ENCODE measurements at places on chromosomes 1 and 21. TPM values are rescaled to one million over a fixed set of nuclear protein-coding genes. Genes with fewer than 3 reads are reported as not detected.

- H3K4me3 ChIP-seq = no peak overlapping the region
- H3K27ac ChIP-seq = no peak overlapping the region
- no peak for DNase-seq
- 0 out of 2 replicates have a peak, but pooled peaks cover 3% of the 10 kb centered on the region for H3K27me3 ChIP-seq
- H3K4me1 ChIP-seq = no peaks in the 10 kb centered on the region
Observed at GRCh38 chr1:66731170-66731865, 20.9 kb upstream of the DYNLT5 start.

DNA sequence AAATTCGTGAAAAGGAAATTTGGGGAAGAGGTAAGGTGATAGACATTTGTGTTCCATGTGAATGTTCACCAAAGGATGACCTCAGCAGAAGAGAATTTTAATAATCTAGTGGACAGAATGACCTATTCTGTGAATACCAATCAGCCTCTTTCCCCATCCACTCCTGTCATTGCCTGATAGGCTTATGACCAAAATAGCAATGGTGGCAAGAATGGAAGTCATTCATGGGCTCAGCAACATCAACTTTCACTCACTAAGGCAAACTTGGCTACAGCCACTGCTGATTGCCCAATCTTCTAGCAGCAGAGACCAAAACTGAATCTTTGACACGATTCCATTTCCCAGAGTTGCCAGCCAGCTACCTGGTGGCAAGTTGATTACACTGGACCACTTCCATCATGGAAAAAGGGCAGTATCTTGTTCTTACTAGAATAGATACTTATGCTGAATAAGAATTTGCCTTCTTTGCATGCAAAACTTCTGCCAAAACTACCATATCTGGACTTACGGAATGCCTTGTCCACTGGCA lies 348.7 kb upstream of the PBX1 start:
- no peaks in the 10 kb centered on the region for H3K27me3 ChIP-seq
- H3K4me3 ChIP-seq = no peak overlapping the region
- no peak overlapping the region for H3K27ac ChIP-seq
- H3K4me1 ChIP-seq = no peaks in the 10 kb centered on the region
- H3K36me3 ChIP-seq = no peaks in the 10 kb centered on the region
- DNase-seq = no peak

Gene RPE65
- polyA plus RNA-seq = not detected

DNA sequence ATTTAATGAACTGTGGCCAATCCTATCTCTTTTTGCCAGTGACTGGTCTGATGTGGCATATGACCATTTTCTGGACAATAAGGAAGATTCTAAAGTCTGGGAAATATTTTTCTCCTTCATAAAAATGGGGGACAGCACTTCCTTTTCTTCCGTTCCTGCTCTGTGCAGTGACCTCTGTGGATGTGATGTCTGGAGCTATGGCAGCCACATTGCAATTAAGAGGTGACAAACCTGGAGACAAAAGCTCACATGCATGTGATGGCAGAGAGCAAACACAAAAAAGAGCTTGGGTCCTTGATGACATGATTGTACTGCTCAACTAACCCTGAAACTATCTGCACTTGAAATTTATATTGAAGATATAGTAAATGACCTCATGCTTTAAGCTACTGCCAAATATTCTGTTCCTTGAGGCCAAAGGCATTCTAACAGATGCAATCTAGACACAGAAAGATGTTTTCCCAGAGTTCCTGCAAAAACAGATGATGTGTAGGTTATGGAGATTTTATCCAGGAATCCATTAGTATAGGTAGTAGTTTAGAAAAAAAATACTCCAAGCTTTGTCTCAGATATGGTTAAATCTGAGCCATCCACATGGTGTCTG lies 2.2 kb upstream of the MAGI3 start:
- H3K27ac ChIP-seq = no peak overlapping the region
- peaks cover 2% of the 10 kb centered on the region for H3K4me1 ChIP-seq
- no peaks in the 10 kb centered on the region for H3K36me3 ChIP-seq
- no peak overlapping the region for H3K4me3 ChIP-seq
- H3K27me3 ChIP-seq = peaks cover 10% of the 10 kb centered on the region
- DNase-seq = no peak

Gene KCNN3
- 26.4 TPM for polyA plus RNA-seq

DNA sequence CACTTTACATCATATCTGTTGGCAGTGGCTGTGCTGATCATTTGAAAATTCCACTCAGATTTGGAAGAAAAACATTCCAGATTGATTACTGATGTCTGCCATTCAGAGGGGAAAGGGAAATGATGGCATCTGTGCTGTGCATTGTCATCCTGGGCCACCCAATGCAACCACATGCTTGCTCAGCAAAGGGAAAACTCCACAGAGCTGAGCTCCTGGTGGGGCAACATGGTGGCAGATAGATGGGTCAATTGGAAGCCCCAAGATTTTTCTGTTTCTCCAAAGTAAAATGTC lies 11.8 kb downstream of the OXCT2 start:
- no peak overlapping the region for H3K4me3 ChIP-seq
- peaks cover 13% of the 10 kb centered on the region for H3K36me3 ChIP-seq
- H3K27ac ChIP-seq = no peak overlapping the region
- no peaks in the 10 kb centered on the region for H3K27me3 ChIP-seq
- no peak for DNase-seq

- no peaks in the 10 kb centered on the region for H3K36me3 ChIP-seq
- no peak overlapping the region for H3K4me3 ChIP-seq
- peaks cover 5% of the 10 kb centered on the region for H3K4me1 ChIP-seq
- no peaks in the 10 kb centered on the region for H3K27me3 ChIP-seq
- no peak overlapping the region for H3K27ac ChIP-seq
Observed at GRCh38 chr1:165424454-165425216, 20.3 kb downstream of the RXRG start.

DNA sequence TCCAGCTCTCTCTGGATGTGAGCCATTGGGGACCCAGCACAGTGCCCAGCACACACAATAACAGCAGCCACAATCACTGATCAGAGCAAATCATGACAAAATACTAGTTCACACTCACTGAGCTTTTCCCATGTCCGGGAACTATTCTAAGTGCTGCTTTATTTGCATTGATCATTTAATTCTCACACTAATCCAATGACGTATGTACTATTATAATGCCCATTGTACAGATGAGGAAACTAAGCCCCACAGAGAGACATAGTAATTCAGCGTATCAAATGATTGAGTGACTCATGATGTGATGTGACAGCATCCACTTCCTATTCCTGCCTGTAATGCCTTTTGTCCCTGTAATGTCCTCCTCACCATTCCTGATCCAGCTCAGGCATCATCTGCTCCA lies 1.9 kb upstream of the S100A8 start:
- H3K27me3 ChIP-seq = peaks cover 1% of the 10 kb centered on the region
- no peak overlapping the region for H3K27ac ChIP-seq
- no peak for DNase-seq

Gene KRTAP10-7
- not detected for polyA plus RNA-seq

- H3K4me3 ChIP-seq = peak overlapping the region; percentile 88
- H3K4me1 ChIP-seq = peaks cover 70% of the 10 kb centered on the region
- no peaks in the 10 kb centered on the region for H3K27me3 ChIP-seq
- H3K36me3 ChIP-seq = no peaks in the 10 kb centered on the region
Observed at GRCh38 chr1:154867841-154868605, 2.1 kb downstream of the KCNN3 start.

GRCh38 chr1:211894312-211894711 lies 63.7 kb upstream of the LPGAT1 start:
- no peaks in the 10 kb centered on the region for H3K4me1 ChIP-seq
- no peak for DNase-seq
- H3K4me3 ChIP-seq = no peak overlapping the region
- H3K27ac ChIP-seq = no peak overlapping the region
- no peaks in the 10 kb centered on the region for H3K27me3 ChIP-seq
- H3K36me3 ChIP-seq = no peaks in the 10 kb centered on the region

DNA sequence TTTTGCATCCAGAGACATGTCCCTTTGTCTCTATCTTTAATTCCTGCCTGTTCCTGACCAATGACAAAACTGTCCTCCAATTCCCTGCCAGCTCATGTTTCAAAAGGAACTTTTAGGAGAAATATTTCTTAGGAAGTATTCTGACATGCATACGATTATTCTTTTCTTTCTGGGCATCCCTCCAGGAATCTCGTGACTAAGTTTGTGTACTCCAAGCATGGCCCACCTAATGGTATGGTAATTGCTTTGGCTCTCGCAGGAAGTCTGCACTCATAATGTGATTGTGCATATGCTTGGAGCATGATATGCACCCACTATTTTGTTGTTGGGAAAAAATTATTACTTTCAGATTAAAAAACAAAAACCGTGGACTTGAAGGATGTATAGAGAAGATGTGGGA lies 256.4 kb downstream of the PRDM2 start:
- H3K4me3 ChIP-seq = no peak overlapping the region
- H3K27me3 ChIP-seq = no peaks in the 10 kb centered on the region
- DNase-seq = no peak
- no peaks in the 10 kb centered on the region for H3K36me3 ChIP-seq
- H3K4me1 ChIP-seq = no peaks in the 10 kb centered on the region
- H3K27ac ChIP-seq = no peak overlapping the region

Gene HES2
- 1.0 TPM for polyA plus RNA-seq

Gene CFAP57
- polyA plus RNA-seq = 1.8 TPM

Gene NFASC
- 0.04 TPM for polyA plus RNA-seq

DNA sequence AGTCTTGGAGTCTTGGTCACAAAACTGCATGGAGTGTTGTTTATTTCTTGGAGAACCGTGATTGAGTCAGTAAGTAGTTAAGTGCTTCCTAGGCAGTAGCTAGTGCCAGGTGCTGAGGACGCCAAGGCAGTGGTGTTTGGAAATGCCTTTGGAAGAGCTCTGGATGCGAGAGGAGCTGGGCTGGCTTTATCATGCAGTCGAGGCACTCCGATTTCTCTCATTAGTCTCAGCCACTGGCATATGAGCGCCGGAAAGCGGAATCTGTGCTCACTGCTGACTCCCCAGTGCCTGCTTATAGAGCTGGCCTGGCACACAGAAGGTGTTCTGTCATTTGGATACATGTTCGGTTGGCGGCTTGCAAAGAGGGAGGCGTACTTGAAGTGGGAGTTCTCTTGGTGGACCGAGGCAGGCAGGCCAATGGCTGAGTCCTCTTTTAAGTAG lies 3.6 kb downstream of the TENT5C start:
- peaks cover 11% of the 10 kb centered on the region for H3K4me1 ChIP-seq
- DNase-seq = no peak
- no peak overlapping the region for H3K27ac ChIP-seq

DNA sequence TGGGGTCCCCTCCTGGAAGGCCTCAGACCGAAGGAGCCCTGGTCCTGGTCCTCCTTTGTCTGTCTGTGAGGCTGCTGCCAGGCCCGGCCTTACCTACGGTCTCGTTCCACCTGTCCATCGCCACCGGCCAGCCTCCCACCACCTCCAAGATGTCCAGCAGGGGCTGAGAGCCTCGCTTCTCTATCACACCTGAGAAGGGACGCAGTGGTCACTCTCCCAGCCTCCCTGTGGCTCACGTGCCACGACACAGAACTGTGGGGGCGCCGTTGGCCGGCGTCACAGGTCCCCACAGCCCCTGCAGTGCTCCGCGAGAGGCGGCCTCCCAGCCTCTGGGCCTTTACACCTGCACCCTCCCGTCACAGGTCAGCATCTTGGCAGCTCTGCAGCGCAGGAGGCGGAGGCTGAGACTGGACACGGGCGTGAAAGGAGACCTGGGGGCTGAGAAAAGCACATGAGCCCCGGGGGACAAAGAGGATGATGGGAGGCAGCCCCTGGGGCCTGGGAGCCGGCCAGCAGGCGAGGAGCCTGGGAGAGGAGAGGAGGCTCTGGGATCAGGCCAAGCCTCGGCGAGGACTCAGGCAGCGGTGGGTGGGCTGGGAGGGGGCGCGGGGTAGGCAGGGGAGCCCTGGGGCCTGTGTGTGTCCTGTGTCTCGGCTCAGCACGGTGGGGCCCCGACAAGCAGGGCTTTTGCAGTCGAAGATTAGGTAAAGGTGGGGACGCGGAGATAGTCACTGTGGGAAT lies 20.5 kb downstream of the PRXL2B start:
- DNase-seq = no peak
- H3K4me1 ChIP-seq = no peaks in the 10 kb centered on the region
- H3K27ac ChIP-seq = no peak overlapping the region
- no peaks in the 10 kb centered on the region for H3K27me3 ChIP-seq
- H3K4me3 ChIP-seq = no peak overlapping the region

GRCh38 chr1:100461222-100461621 lies 76.7 kb upstream of the GPR88 start:
- peaks cover 4% of the 10 kb centered on the region for H3K4me1 ChIP-seq
- no peak for DNase-seq
- H3K27ac ChIP-seq = no peak overlapping the region

DNA sequence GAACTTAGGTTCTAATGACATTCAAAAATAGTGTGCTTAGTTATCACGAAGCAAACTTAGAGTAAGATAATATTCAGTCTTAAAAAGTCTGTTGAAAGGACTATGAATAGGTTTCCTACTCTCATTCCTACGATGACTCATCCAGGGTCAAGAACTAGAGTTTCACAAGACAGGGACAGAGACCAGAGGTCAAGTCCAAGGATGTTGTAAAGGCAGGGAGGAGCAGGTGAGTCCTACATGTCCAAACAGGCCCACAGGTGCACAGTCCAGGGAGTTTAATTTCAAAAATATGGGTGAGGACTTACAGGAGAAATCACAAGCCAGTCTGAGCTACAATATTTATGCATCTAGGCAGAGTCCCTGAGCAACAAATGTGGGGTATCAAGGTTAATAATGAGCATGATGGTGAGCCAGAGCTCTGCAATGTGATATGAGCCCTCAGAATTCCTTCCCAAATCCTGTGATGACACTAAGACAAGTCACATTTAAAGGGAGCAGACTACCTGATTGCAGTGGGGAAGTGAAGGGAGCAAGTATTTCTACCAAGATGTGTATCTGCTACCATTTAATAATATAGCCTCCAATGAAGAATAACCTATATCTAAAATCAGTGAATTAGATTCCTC lies 100.0 kb upstream of the NRIP1 start:
- H3K4me1 ChIP-seq = peaks cover 4% of the 10 kb centered on the region
- no peaks in the 10 kb centered on the region for H3K36me3 ChIP-seq
- H3K27ac ChIP-seq = no peak overlapping the region

DNA sequence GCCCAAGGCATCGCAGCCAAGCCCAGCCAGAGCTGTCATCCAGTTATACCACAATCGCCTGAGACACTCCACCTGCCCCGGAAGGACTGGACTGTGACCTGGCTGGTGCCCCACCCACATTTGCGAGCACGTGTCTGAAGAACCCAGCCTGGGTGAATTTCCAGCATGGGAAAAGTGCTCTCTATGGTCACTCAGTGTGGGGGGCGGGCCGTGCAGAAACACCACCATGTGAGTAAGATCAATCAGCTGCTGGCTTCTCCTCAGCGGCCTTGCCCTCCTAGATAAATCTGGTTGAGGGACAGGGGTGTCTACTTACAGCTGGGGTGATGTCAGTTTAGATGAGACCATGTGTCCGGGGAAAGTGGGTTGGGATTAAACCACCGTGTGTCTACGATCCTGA lies 44.8 kb downstream of the URB1 start:
- H3K4me3 ChIP-seq = no peak overlapping the region
- peaks cover 65% of the 10 kb centered on the region for H3K36me3 ChIP-seq
- H3K4me1 ChIP-seq = peaks cover 7% of the 10 kb centered on the region
- H3K27ac ChIP-seq = no peak overlapping the region
- DNase-seq = no peak
